HFFc6 (cell line): ENCODE measurements at places on chromosomes 3 and 15. TPM values are rescaled to one million over a fixed set of nuclear protein-coding genes. Genes with fewer than 3 reads are reported as not detected.
A peak's percentile ranks its signal among the peaks of the same experiment; 100 is the strongest.

Gene PP2D1
- total RNA-seq: not detected in 3 replicates

DNA sequence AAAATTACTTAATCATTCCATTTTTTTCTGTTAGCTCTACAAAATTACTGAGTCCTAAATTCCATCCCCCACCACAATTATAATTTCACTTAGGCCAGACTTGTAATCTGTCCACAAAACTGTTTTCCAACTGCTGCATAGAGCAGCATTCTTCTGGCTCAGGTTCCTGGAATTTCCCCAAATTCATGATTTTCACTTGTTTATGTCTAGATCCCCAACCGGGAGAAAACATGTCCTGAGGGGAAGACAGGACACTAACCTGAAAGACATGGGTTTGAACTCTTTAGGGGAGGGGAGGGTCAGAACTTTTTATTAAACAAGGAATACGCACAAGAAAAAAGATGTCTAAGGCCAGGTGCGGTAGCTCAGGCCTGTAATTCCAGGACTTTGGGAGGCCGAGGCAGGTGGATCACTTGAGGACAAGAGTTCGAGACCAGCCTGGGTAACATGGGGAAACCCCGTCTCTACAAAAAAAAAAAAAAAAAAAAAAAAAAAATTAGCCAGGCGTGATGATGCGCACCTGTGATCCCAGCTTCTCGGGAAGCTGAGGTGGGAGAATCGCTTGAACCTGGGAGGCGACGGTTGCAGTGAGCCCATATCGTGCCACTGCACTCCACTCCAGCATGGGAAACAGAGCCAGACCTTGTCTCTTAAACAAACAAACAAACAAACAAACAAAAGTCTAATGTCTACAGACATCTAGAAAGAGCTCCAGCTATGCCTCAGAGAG, 1.5 kb downstream of the ETFA start:
- DNase-seq: no peak

DNA sequence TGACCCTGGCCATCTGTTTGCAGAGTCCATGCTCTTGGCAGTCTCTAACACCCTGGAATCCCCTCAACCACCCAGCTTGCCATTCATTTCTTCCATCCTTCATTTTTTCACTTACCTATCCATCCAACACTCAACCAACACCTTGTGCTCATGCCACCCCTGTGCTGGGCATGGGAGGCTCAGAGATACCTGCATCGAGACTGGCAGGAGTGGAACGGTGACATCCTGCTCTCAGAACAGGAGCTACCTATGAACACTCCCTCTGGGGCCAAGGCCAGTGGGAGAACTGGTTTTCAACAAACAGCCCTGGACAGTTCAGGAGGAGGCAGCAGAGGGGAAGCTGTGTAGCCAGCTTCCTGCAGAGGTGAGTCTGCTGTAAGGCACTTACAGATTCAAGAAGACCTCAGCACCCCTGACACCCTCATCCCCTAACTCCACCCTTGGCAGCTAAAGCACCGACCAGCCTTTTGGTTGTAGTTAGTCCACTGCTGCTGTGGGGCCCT, 19.5 kb upstream of the ATP2B2 start:
- DNase-seq: no peak

DNA sequence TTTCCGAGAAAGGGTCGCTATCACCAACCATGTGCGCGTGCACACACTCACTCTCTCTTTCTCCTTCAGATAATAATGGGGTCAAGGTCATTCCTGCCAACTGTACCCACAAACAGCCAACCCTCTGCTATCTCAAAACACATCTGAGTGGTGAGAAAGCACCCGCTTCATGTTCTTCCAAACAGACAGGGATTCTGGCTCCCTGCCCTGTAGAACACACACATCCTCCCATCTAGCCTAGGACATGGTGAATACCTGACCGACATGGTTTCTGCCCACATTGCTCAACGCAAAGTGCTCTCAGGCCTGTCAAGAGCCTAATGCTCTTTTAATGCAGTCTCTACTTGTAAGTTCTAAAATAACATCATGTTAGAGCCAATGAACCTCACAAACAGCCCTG, 302.2 kb downstream of the FOXP1 start:
- DNase-seq: no peak

Gene ATXN7
- total RNA-seq: 16.7 to 21.9 TPM (median 18.4 TPM) in 3 replicates

DNA sequence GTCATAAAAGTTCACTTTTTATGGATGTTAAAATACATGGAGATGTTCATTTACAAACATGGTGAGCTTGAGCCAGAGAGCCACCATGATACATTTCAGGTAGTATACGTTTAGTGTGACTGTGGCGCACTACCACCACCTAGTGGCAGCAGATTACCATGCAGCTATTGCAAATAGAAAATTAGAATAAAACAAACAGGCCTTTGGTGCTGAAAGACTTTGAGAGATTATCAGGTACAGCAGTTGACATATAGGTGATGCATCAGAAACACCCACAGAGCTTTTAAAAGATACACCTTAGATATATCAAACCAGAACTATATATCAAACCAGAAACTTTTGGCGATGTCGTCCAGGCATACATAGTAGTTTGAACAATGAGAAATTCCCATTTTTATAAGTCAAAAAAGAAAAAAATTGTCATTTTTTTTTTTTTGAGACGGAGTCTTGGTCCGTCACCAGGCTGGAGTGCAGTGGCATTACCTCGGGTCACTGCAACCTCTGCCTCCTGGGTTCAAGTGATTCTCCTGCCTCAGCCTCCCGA, 42.0 kb upstream of the ICE2 start:
- DNase-seq: peak; percentile 60

DNA sequence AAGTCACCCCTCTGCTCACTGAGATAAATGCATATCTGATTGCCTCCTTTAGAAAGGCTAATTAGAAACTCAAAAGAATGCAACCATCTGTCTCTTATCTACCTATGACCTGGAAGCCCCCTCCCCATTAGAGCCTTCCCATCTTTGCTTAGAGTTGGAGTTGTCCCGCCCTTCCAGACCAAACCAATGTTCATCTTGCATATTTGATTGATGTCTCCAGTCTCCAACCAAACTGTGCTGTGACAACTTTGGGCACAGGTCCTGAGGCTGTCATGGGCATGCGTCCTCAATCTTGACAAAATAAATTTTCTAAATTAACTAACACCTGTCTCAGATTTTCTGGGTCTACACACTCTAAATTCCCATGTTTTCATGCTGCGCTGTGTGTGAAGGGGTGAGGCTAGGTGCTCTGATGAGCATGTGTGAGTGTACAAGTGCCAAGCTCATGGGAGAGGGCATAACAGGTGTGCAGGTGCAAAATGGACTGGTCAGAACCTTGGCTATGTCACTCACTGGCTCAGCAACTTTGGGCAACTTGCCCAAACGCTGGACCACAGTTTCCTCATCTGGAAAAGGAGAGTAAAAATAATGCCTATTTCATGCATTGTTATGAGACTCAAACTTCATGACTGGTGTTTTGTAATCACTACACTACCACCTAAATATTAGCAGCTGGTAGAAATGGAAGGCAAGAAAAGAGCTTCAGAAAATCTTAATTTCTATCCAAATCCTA, 7.2 kb downstream of the DAPK2 start:
- DNase-seq: no peak

- DNase-seq: no peak
These were observed 85.7 kb upstream of the WNT5A start for GRCh38 chr3:55572816-55573215.

DNA sequence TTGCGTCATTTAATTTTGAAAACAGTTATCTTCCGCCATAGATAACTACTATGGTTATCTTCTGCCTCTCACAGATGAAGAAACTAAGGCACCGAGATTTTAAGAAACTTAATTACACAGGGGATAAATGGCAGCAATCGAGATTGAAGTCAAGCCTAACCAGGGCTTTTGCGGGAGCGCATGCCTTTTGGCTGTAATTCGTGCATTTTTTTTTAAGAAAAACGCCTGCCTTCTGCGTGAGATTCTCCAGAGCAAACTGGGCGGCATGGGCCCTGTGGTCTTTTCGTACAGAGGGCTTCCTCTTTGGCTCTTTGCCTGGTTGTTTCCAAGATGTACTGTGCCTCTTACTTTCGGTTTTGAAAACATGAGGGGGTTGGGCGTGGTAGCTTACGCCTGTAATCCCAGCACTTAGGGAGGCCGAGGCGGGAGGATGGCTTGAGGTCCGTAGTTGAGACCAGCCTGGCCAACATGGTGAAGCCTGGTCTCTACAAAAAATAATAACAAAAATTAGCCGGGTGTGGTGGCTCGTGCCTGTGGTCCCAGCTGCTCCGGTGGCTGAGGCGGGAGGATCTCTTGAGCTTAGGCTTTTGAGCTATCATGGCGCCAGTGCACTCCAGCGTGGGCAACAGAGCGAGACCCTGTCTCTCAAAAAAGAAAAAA, 1.2 kb downstream of the B2M start:
- peak; percentile 58 for DNase-seq

Gene HSPBAP1
- 1.6 to 3.0 TPM (median 2.3 TPM) in 3 replicates for total RNA-seq

DNA sequence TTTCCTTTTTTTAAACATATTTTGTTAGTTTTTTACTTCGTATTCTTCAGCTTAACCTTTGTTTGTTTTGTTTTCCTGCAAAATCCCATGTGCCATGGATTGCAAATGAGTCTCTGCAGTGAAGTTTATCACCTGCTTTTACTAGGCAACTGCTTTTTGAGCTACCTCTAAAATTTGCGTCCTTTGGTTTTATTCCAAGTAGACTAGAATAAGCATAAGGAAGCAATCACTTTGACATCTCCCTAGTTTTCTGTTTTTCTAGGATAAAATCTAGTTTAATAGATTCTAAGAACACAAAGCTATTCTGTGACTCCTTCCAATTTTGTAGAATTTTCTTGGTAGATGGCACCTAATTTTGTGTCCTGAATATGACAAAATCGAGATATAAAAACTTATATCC, 1059.2 kb downstream of the OTOL1 start:
- no peak for DNase-seq

Gene EHD4
- 14.2 to 18.4 TPM (median 16.8 TPM) in 3 replicates for total RNA-seq

DNA sequence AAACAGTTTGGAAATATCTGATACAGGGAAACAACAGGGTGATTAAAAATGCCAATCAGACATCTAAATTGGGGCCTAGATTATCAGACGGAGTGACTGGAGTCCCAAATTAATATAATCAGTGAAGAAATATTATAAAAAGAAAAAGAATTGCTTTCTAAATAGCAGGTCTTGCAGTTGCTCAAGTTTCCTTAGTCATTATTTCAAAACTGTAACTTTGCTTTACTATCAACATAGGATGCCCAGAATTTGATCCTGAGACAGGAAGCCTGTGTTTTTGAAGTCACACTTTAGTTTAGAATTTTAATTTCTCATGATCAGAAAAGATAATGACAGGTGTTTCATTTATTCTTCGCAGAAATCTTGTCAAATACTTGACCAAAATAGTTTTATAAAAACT, 105.9 kb downstream of the IL1RAP start:
- no peak for DNase-seq

- DNase-seq: no peak
These were observed 388.6 kb upstream of the DPH6 start for GRCh38 chr15:35934383-35935049.

GRCh38 chr3:151197981-151198767, 4.8 kb downstream of the GPR171 start:
- peak; percentile 25 for DNase-seq

Gene DPPA2
- not detected in 3 replicates for total RNA-seq

Gene RLBP1
- total RNA-seq: not detected in 3 replicates

Gene SCAANT1
- total RNA-seq: not detected in 3 replicates

Gene ZPLD1
- total RNA-seq: not detected in 2 replicates

DNA sequence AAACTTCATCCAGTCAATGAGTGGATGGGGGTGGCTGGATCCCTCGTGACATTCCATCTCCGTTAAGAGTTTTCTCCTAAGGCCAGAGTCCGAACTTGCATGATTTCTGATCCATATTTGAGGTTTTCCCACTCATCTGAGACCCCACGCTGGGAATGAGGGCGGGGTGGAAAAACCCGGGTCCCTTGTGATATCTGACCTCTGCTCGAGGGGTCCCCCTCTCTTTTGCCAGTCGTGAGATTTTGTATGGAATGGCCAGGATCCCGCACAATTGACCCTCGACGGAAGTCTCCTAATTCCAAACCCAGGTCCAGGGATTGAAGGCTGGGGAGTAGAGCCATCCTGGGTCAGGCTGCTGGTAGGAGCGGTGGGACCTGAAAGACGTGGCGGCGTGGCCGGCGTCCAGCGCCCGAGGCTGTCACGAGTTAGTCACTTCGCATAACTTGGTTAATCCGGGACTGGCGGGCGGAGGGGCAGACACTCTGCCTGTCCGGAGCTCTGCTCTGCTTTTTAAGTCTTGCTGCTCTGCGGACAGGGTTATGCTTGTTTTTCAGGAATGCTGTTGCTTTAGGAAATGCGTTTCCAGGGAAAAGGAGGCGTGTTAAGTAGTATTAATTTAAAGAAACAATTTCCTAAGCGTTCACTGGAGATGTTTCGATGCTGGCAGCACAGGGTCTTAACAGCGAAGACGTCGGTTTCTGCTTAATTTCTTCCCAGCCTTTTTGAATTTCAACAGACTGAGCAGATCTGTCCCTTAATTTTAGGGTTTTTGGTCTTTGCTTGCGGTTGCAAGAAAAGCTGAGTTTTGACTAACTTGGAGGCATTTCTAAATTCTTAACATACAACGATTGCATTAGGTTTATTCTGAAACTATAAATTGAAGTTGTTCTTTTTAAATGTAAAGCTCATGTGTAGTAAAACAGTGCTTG, 69.7 kb upstream of the LRRFIP2 start:
- peak; percentile 86 for DNase-seq

DNA sequence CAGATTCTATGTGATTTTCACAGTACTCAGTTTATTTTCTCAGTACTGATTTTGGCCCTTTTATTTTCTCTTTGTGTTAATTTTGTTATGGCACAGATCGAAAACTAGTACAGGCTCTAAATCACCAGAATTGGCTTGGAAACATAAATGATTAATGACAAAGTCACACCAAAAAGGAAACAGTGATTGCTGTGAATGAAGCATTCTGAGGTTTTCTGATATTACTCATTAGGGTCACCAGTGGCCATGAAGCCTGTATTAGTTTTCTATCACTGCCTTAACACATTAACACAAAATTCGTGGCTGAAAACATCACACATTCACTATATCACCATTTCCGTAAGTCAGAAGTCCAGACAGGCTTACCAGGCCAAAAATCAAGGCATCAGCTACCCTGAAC, 343.0 kb upstream of the THRB start:
- DNase-seq: no peak

GRCh38 chr3:32392536-32393302, 1.1 kb downstream of the CMTM7 start:
- peak; percentile 59 for DNase-seq
